ENCODE measurements at places on chromosomes 2 and 18. TPM values are rescaled to one million over a fixed set of nuclear protein-coding genes. Genes with fewer than 3 reads are reported as not detected.

The INHA gene
- not detected for total RNA-seq

- H3K27me3 ChIP-seq: no peaks in the 10 kb centered on the region
These were observed 5.1 kb upstream of the TTC27 start for GRCh38 chr2:32622570-32623310.

The FZD7 gene
- 62.4 TPM for total RNA-seq

- no peak overlapping the region for H3K27ac ChIP-seq
- no peak for DNase-seq
- no peaks in the 10 kb centered on the region for H3K4me1 ChIP-seq
- H3K27me3 ChIP-seq: no peaks in the 10 kb centered on the region
- H3K36me3 ChIP-seq: peaks cover 40% of the 10 kb centered on the region
- H3K4me3 ChIP-seq: no peak overlapping the region
These were observed 35.1 kb downstream of the THAP4 start for GRCh38 chr2:241601841-241602240.

DNA sequence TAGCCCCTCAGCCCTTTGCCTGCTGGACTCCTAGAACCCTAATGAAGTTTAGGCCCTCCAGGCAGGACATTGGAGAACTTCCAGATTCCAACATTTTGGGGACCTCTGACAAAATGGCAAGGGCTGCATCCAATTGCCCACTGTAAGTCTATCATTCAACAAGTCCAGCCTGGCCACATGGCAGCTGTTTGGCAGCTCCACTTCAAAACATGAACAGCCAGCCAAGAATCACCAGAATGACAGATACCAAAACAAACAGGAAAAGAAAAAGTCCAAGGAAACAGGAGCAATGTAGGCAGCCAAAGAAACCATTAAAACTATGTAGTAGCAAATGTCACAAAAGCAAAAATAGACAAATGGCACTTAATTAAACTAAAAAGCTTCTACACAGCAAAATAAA lies 25.5 kb downstream of the SLC4A5 start:
- H3K4me3 ChIP-seq: no peak overlapping the region
- no peak for DNase-seq
- H3K27ac ChIP-seq: no peak overlapping the region
- H3K4me1 ChIP-seq: no peaks in the 10 kb centered on the region
- peaks cover 19% of the 10 kb centered on the region for H3K27me3 ChIP-seq

The SLC16A14 gene
- total RNA-seq: 0.56 TPM

- no peak overlapping the region for H3K27ac ChIP-seq
- DNase-seq: no peak
- no peaks in the 10 kb centered on the region for H3K27me3 ChIP-seq
- peaks cover 2% of the 10 kb centered on the region for H3K36me3 ChIP-seq
- no peak overlapping the region for H3K4me3 ChIP-seq
- H3K4me1 ChIP-seq: no peaks in the 10 kb centered on the region
These were observed 39.3 kb upstream of the C1GALT1C1L start for GRCh38 chr2:43715300-43716098.

GRCh38 chr2:149926149-149926548 lies 338.6 kb upstream of the MMADHC start:
- H3K4me3 ChIP-seq: no peak overlapping the region
- no peak for DNase-seq
- no peaks in the 10 kb centered on the region for H3K36me3 ChIP-seq
- H3K27me3 ChIP-seq: no peaks in the 10 kb centered on the region
- H3K27ac ChIP-seq: no peak overlapping the region

DNA sequence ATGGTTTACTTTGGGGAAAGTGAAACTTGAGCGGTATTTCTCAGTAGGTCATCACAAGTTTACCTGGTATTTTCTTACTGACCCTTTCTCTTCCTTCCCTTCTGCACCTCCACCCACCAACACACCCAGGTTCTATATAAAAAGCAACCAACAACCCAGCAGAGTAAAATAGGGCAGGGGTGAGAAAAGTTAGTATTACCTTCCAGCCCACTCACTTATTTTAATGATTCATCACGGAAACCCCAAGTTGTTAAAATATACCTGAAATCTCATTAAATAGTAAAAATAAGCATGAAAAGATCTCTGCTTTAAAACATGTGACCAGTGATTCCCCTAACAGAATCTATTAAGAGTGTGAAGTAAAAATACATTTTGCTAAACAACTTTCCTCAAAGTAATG lies 306.1 kb downstream of the ZEB2 start:
- no peaks in the 10 kb centered on the region for H3K36me3 ChIP-seq
- DNase-seq: no peak

- peaks cover 4% of the 10 kb centered on the region for H3K4me1 ChIP-seq
- peak within 1 kb of the TSS; percentile 91 for H3K27ac ChIP-seq
- DNase-seq: peak; percentile 86
- no peaks in the 10 kb centered on the region for H3K27me3 ChIP-seq
- H3K36me3 ChIP-seq: no peaks in the 10 kb centered on the region
These were observed at the start of gene INO80D for GRCh38 chr2:206085742-206086445. TSS of gene INO80D (minus strand) at chr2:206086174. CDS start at chr2:206063016, 23,158 bp downstream.

DNA sequence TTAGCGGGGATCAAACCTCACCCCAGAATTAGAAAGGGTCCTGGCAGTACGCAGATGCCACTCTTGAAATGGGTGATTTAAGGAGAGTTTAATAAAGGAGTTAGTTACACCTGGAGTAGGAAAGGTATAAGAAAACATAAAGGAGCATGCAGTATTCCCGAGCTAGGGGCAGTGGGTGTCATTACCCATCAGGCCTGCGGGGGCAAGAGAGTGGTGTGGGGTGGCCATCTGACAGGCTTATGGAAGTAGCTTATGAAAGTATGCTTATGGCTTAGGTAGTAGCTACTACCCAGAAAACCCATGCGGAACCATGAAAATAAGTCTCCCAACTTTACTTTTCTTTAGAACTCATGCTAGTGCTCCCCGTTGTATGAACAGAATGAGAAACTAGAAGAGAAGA lies 568.9 kb upstream of the ACVR2A start:
- no peak overlapping the region for H3K27ac ChIP-seq
- no peaks in the 10 kb centered on the region for H3K27me3 ChIP-seq
- H3K36me3 ChIP-seq: no peaks in the 10 kb centered on the region
- no peaks in the 10 kb centered on the region for H3K4me1 ChIP-seq

The TMEM127 gene
- 20.0 TPM for total RNA-seq

DNA sequence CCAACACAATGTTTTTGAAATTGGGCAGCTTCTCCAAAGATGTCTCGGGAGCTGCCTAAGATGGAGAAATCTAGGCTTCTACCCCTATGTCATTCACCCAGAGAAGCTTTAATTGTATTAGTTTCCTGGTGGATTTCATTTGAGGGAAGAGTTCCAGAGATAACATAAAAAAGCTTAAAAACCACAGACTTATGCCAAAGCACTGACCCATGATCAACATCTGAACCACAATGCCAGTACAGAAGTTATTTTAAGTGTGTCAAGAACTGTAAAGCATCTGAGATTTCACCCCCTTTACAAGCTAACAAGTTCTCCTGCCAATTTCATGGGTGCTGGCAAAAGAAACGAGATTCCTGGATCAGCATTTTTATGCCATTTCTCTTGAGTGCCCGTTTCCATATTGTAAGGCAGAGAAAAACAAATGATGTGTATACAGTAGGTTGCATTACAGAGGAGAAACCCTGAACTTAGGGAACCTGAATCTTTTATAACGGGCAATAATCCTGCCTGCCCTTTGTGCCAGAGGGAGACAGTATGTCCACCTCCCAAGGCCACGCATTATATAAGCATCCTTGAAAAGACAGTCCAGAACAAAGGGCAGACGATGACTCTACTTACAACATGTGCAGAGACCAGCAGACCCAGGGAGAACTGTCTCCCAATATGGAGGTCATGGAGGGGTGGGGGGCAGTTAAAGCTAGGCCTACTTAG lies 44.1 kb downstream of the MREG start:
- H3K27ac ChIP-seq: no peak overlapping the region
- DNase-seq: no peak
- no peaks in the 10 kb centered on the region for H3K4me1 ChIP-seq
- H3K4me3 ChIP-seq: no peak overlapping the region
- H3K36me3 ChIP-seq: no peaks in the 10 kb centered on the region

The KIF1A gene
- under 0.01 TPM for total RNA-seq

The EVA1A gene
- total RNA-seq: 89.2 TPM

The WDR12 gene
- total RNA-seq: 12.2 TPM

- 0 out of 2 replicates have a peak, but pooled peaks cover 2% of the 10 kb centered on the region for H3K4me1 ChIP-seq
- DNase-seq: peak; percentile 11
- peaks cover 6% of the 10 kb centered on the region for H3K27me3 ChIP-seq
These were observed 96.3 kb downstream of the B3GNT2 start for GRCh38 chr2:62292190-62292589.

The TMEFF2 gene
- 1.4 TPM for total RNA-seq

The CRACDL gene
- total RNA-seq: not detected

The DARS1 gene
- total RNA-seq: 136 TPM

- H3K4me3 ChIP-seq: no peak overlapping the region
- no peak overlapping the region for H3K27ac ChIP-seq
- no peaks in the 10 kb centered on the region for H3K27me3 ChIP-seq
- no peaks in the 10 kb centered on the region for H3K36me3 ChIP-seq
- peaks cover 11% of the 10 kb centered on the region for H3K4me1 ChIP-seq
These were observed 16.6 kb downstream of the MAP4K4 start for GRCh38 chr2:101714118-101714517.

The ZNF521 gene
- total RNA-seq: 44.7 TPM

- H3K27me3 ChIP-seq: no peaks in the 10 kb centered on the region
- DNase-seq: peak; percentile 83
- H3K4me3 ChIP-seq: peak overlapping the region; percentile 19
These were observed 199.9 kb downstream of the TGIF1 start for GRCh38 chr18:3649633-3650426.

GRCh38 chr2:111030260-111030891 lies 90.3 kb upstream of the BCL2L11 start:
- peaks cover 42% of the 10 kb centered on the region for H3K27me3 ChIP-seq
- DNase-seq: no peak
- H3K4me1 ChIP-seq: no peaks in the 10 kb centered on the region
- no peaks in the 10 kb centered on the region for H3K36me3 ChIP-seq
- H3K4me3 ChIP-seq: no peak overlapping the region
